GM12892 (cell line): ENCODE measurements at places on chromosomes 7 and 10.

- no peak for DNase-seq
Measured at GRCh38 chr10:86446440-86446839, 75.2 kb downstream of the WAPL start.

GRCh38 chr10:72740528-72740927 lies 48.6 kb downstream of the MCU start:
- no peak for DNase-seq

DNA sequence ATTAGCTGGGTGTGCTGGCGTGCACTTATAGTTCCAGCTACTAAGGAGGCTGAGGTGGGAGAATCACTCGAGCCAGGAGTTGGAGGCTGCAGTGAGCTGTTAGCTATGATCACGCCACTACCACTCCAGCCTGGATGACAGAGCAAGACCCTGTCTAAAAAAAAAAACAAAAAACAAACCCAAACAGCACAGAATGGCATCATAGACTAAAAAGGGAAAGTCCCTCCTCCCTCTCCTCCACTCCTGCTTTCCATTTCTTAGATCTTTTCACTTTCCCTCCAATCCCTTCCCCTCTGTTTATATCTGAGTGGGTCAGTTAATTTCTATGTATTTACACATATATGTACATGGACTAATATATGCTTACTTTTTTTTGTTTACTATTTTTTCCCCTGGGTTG lies 10.4 kb upstream of the PIP4K2A start:
- DNase-seq = no peak

- DNase-seq = no peak
Measured at GRCh38 chr10:120963594-120964220, 112.5 kb downstream of the WDR11 start.

- DNase-seq = no peak
Measured at GRCh38 chr7:12913002-12913401, 225.6 kb downstream of the ARL4A start.

- no peak for DNase-seq
Measured at GRCh38 chr10:60009276-60009675, 102.9 kb upstream of the CCDC6 start.

GRCh38 chr7:11573128-11573750 lies 258.8 kb downstream of the THSD7A start:
- DNase-seq = no peak

DNA sequence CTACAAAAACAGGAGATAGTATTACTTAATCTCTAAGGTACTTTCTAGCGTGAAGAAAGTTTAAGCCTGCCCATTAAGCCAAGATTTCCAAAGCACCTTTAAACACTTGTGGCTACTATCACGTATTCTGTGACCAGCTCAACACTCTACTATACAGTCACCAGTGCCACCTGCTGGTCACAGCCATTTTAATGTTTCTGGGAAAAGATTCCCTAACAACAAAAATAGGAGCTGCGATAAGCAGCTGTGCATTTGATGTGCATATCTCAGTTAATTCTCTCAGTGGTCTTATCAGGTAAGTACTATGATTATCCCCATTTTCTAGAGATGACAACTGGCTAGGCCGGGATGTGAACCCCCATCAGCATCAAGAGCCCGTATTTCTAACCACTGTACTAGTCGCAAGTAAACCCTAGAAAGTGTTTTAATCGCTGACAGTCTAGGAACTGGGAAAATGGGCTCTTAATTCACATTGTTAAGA lies 860 bp downstream of the SEC31B start:
- no peak for DNase-seq

DNA sequence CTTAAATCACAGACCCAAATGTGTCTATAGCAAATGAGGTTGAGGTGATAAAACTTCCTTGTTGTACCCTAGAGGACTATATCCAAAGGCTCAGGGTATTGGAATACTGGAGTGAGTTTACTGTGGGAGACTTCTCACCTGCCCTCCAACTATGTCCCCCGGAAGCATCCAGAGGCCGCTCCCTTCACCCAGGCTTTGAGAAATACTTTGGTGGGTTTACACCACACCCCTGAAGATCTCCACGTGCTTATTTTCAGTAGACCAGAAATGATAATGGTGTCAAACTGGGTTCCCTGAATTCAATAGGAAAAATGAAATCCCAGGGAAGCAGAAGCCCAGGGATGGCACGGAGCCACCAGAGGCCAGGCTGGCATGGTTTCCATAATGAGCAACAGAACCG lies 31.3 kb upstream of the NANOS1 start:
- DNase-seq = no peak

- peak; percentile 24 for DNase-seq
Measured at GRCh38 chr7:77351539-77352004, 64.6 kb downstream of the GSAP start.

- DNase-seq = no peak
Measured at GRCh38 chr7:7002418-7003062, 176.5 kb upstream of the CCZ1B start.

- DNase-seq = no peak
Measured at GRCh38 chr7:1911571-1911970, 241.5 kb downstream of the ELFN1 start.

DNA sequence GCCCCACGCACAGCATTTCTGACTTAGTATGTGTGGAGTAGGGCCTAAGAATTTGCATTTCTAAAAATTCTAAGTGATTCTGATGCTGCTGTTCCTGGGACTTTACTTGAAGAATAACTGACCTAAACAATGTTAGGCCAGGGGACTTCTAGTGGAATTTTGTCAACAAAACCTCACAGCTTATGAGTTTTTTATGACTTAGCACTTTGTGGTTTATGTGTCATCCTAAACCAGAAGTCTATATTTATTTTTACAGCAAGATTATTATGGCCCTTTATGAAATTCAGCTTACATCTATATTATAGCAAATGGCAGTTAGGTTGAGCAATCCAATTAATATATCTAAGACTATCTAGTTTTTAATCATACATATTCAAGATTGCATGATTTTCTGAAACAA lies 24.6 kb upstream of the BET1 start:
- no peak for DNase-seq

GRCh38 chr7:35681231-35682029 lies 13.5 kb downstream of the HERPUD2 start:
- no peak for DNase-seq
